OCI-LY7 (cell line): ENCODE measurements at places on chromosomes 2 and 18.
A peak's percentile ranks its signal among the peaks of the same experiment; 100 is the strongest.

GRCh38 chr18:55247032-55247431 lies 287.8 kb upstream of the CCDC68 start:
- no peak for DNase-seq

- no peak for DNase-seq
Measured at GRCh38 chr2:85434696-85435095, 16.2 kb downstream of the SH2D6 start.

- DNase-seq: no peak
Measured at GRCh38 chr2:5561006-5561405, 131.2 kb upstream of the SOX11 start.

DNA sequence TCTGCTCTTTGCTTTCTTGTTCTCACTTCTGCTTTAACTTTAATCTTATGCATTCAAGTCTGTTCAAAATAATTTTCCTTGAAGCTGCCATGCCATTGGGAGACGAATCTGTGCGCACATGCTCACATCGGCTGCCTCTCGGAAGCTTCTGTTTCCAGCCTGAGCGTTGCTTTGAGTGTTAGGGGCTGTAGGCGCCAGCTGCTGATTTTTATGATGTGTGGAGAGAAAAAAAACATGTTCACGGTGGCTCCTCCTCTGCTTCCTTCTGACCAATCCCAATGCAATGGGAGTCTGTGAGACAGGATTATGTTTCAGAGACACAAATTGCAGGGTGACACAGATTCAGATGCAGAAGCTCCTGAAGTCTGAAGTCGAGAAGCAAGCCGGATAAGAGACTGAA lies at the start of gene MC4R:
Gene MC4R, minus strand, starts transcription at position 180 of the 400 bp plus-strand sequence. CDS start 426 bp downstream, outside the sequence.
- DNase-seq: peak; percentile 22

DNA sequence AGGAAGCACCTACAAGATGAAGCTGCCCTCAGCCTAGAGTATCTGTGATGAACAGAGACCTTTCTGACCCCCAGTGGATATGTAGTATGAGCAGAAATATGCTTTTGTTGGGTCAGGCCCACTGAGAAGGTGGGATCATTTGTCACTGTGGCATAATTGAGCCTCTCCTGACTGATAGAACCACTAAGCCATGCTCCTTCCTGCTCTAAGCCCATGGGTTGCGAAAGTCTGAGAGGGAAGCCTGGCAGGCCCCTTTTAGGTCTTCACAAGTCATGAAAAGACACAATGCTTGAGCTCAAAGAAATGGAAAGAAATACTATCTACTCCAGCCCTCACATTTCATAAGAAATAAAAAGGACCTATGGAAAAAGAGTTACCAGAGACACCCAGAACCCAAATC lies 127.7 kb downstream of the TNS1 start:
- DNase-seq: no peak

- no peak for DNase-seq
Measured at GRCh38 chr2:114063346-114063745, 173.5 kb downstream of the ACTR3 start.

GRCh38 chr2:160635488-160635887 lies 141.9 kb upstream of the RBMS1 start:
- no peak for DNase-seq

DNA sequence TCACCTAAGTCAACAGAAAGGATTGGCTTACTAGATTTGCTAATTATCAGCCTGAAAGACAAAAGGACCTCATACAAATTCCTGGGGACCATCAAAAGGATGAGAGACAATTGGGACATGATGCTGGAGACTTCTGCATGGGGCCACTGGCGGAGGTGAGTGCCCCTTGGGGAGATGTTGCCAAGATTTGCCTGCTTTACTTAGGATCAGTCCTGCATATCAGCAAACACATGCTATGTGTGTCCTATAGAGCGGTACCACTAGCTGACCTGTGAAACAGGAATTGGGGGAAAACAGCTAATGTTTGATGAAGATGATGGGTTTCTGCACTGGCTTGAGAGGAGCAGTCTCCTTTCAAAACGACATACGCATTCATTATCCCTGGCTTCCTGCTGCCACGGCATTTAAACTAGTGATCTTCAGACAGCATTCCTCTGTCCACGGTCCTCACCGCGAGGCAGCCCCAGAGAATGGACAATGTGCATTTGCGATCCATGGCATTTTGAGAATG lies 104.2 kb downstream of the TGIF1 start:
- no peak for DNase-seq

DNA sequence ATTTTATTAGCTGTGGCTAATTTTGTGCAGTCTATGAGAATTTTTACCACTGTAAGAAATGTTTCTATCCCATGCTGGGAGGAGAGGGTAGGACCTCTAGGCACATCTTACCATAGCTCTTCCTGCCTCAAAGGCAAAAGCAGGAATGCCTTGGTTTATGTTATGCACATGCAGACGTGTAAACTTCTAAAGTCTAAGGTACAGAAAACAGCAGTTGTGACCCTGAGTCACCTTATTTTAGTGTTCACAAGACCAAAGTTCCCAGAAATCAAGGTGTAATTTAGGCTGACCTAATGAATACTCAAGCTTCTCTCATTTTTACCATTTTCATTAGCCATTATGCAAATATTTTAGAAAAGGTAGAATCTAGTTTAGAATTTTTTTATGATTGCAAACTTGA lies 15.4 kb upstream of the WIPF1 start:
- no peak for DNase-seq

DNA sequence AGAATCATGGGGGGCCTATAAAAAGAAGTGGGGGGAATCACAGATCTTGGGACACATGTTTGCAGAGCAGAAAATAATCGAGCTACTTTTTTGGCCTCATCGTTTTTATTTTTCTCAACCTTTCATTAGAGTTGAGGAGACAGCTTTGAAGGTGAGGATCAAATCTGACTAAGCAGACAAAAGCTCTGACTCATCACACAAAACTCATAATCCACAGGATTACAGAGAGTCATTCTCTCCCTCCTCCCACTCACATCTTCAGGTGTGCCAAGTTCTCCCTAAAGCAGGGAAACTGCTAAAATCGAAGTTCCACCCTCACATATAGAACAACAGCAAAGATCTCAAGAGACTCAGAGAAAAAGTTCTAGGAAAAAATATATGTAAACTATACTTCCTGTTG lies 15.6 kb downstream of the BAZ2B start:
- no peak for DNase-seq

GRCh38 chr2:187390891-187391290 lies 57.2 kb downstream of the CALCRL start:
- no peak for DNase-seq
